HepG2 (cell line): ENCODE measurements at places on chromosomes 6 and 20. TPM values are rescaled to one million over a fixed set of nuclear protein-coding genes. Genes with fewer than 3 reads are reported as not detected.

GRCh38 chr6:155530219-155530834 is 74.7 kb upstream of the NOX3 start:
- DNase-seq, result peak; percentile 73

DNA sequence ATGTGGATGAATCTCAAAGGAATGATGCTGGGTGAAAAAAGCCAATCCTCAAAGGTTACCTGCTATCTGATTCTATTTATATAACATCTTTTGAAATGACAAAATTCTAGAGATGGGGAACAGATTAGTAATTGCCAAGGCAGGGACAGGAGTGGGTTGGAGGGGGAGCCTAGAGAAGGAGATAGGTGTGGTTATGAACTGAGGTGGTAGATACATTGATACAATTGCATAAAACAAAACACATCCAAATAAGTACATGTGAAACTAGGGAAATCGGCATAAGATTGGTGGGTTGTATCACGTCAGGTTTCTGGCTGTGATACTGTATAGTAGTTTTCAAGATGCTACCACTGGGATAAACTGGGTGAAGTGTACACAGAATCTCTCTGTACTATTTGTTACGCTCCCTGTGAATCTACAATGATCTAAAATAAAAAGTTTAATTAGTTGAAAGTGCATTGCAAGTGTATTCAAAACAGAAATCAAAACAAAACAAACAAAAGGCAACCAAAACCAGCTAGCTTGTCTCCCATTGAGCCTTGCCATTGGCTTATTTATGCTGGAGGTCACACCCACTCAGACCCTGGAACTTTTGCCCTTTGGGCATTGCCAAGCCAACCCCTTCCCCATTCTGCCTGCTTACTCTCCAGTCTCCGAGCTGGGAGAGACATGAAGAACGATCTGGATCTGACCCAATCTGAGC is 27.8 kb downstream of the PPP1R16B start:
- no peak for DNase-seq

DNA sequence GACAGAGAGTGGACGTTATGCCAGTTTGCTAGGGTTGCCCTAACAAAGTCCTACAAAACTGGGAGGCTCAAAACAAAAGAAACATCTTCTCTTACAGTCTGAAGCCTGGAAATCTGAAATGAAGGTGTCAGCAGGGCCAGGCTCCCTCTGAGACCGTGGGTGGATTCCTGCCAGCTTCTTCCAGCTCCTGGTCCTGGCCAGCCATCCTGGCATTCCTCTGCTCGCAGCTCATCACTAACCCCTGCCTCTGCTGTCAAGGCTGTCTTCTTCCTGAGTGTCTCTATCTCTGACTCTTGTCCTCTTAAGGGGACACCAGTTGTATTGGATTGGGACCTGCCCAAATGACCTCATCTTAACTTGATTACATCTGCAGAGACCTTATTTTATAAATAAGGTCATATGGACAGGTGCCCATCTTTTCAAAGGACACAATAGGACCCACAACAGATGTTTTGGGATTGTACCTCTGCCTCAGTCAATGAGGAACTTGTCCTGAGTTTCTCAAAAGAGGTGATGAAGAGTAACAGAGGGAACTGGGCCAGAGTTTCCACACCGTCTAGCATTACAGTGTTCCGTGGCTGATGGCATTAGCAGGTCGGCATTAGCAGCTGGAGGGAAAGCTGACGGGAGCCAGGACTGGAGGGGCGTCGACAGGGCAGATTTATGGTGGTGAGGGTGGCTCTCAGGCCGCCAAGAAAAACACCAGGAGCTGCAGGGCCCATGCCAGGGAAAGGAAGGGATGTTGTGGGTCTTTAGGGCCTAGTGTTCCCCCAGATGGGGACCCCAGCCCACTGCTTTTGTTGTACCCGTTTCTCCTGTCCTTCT is 157.3 kb downstream of the TBXT start:
- no peak for DNase-seq

- DNase-seq, result no peak
Measured at GRCh38 chr6:135066397-135066796, 11.8 kb upstream of the HBS1L start.

GLP1R gene
- not detected in 2 replicates for total RNA-seq

DNA sequence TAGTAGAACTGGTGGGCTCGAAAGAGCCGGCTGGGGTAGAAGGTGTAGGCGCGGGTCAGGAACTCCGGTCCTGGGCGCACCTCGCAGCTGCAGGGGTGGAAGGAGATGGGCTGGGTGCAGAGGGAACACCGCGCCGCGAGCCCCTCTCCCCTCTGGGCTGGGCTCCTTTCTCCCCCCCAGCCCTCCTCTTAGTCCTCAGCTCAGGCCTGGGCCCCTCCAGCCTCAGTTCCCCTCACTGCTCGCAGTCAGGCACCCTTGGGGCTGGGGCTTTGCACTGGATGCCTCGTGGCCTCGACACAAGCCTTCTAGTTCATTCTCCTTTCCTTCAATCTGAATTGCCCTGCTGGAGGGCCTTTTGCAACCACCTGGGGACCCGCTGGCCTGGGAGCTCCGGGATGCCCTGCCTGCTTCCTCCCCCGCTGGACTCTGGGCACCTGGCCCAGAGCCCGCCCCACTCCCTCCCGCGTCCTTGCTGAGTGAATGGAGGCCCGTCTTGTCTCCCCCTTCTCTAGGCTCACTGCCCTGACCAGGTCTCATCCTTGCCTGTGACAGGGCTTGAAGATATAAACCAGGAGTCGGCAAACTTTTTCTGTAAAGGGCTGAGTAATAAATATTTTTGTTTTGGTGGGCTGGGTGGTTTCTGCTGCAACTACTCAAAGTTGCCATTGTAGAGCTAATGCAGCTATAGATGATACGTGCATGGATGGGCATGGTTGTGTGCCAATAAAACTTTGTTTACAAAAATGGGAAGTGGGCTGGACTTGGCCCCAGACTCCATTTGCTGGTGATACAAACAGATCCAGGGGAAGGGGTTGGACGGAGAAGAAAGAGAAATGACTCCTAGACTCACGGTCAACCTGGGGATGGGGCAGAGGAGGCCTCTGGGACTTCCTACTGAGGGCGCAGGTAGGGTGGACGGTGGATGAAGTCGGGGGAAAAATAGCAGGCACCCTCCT is 47.3 kb downstream of the APCDD1L start:
- no peak for DNase-seq

GRCh38 chr6:100161782-100162365 is 167.9 kb upstream of the MCHR2 start:
- no peak for DNase-seq
